ENCODE measurements at places on chromosomes 6 and 20.

- no peak for DNase-seq
Measured at GRCh38 chr6:1700278-1700967, 90.7 kb downstream of the FOXC1 start.

GRCh38 chr6:53573299-53573698 is 28.4 kb upstream of the GCLC start:
- no peak for DNase-seq

GRCh38 chr6:165732696-165733488 is 69.9 kb upstream of the PDE10A start:
- no peak for DNase-seq

GRCh38 chr20:60219984-60220562 is 261.9 kb downstream of the CDH26 start:
- DNase-seq, result no peak

GRCh38 chr6:105573556-105573955 is 170.7 kb upstream of the PREP start:
- DNase-seq, result no peak

DNA sequence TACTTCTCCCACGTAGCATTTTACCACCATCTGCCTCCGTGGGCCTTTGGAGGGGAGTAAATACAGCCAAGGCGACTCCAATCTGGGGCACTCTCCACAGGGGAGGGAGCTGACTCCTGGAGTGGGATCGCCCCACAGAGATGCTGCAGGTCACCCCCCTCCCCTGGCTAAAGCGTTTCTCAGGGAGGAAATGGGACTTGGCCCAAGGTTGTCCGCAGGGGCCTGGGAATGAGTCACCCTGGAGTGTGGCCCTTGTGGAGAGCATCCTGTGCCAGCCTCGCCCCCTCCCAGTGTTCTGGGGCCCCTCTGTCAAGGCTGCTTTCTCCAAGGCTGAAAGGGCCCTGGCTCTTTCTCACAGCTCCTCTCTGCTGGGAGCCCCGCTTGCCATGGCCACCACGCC is 84.5 kb upstream of the QKI start:
- no peak for DNase-seq

DNA sequence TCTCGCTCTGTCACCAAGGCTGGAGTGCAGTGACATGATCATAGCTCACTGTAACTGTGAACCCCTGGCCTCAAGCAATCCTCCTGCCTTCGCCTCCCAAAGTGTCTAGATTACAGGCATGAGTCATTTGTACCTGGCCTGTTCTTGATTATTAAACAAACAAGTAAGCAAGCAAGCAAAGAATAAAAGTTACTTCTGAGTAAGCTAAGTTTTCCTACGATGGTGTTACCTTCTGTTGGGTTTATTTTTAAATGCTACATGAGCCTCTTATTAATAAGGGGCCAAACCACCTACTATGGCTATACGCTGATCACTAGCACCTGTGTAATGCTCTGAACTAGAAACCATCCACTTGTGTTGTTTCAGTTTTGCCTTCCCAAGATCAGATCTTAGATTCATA is 50.8 kb downstream of the IL22RA2 start:
- no peak for DNase-seq
